Thoracic aorta (tissue), 2 donors: ENCODE measurements at places on chromosomes 3 and 15.

DNA sequence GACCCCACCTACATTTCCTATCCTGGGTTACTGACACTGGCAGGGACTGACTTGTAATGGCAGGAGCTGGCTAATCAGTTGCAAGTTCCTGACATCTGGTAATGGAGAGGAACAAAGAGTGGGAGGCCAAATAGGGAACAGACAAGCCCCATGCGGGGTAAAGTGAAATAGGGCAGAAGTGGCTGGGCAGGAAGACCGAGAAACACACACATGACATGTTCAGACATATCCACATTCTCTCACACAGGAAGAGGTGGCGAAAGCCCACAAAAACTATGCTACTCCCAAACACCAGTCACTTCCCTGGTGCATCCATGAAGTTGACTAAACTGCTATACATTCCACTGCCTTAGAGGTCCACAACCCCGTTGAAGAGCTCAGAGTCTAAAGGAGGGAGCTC, 394.1 kb upstream of the TBL1XR1 start:
- DNase-seq, result no peak

DNA sequence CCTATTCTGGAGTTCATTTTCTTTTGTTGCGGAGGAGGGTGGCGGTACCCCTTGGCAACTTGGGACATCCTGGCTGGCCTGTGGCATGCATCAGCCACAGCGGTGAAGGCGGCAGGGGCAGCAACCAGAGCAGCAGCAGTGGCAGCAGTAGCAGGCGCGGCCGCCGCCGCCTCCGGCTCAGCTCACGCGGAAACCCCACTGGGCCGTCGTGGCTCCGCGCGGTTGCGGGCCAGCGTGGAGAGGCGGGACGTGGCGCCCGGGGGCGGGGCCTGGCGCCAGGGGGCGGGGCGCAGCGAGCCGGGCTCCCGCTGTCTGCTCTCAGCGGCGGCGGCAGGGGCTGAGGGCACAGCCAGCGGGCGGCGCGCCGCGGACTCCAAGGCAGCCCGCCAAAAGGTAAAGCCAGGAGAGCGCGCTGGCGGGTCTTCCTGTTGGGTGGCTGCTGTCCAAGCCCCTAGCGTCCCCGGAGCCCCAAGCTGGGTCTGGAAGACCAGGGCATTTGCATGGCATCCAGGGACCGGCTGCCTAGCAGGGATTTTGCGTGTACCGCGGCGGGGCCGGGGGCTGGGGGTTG, 334.4 kb upstream of the THRB start:
- DNase-seq, result no peak

- DNase-seq, result no peak
Measured at GRCh38 chr3:49803465-49804140, 542 bp downstream of the INKA1 start.

DNA sequence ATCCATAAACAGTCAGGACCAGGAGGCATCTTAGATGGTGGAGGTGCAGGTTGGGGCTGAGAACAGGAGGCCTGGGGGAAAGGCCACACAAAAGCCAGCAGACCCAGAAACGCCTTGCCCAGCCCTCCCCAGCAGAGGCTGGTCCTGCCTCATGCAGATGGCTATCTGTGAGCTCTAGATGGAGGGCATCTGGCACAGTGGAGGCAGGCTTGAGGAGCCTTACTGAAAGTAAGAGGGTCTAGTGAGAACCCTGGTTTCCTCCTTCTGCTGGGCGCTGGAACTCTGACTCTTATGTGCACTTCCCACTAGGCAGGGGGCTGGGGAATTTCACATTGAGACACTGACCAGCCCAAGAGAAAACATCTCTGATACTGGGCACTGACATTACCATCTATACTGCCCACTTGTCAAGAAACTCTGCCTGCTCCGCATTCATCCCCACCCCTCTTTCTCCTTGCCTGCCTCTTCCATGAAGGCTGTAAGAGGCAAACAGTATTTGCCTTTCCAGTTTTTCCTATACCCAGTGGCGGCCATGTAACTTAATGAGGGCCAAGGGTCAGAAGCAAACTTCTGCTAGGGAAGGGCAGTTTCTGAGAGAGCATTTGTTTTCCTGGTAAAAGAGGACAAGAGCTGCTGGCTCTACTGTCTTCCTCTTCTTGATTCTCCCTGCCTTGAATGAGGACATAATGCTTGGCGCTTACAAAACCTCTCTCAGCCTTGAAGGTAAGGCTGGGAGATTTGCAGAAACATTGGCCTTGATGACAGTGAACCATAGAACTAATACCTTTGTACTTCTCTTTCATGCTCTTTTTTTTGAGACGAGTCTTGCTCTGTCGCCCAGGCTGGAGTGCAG, 4.4 kb upstream of the SCN5A start:
- no peak for DNase-seq

DNA sequence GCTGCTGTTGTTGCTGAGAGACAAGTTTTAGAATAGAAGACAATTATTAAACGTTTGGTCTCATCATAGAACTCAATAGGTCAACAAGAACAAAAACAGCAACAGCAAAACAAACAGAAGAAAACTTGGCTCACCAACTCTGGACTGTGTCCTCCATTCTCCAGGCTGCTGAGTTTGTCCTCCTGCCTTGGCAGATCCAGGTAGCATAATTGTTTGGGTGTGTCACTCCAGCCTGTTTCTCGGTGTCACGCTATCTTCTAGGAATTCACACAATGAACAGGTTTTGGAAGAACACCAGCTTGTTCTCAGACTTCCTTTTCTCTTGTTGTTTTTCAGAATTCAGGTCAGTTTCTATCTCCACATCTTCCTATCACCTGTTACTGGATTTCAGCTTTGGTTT, 34.7 kb downstream of the ARRDC4 start:
- no peak for DNase-seq
